Cortex of kidney (tissue), 1 donor: ENCODE measurements at places on chromosomes 2 and 18.

GRCh38 chr18:79779700-79780190 lies 18.0 kb upstream of the KCNG2 start:
- DNase-seq: no peak

GRCh38 chr2:121650315-121650930 lies 1.2 kb upstream of the CLASP1 start:
- DNase-seq: no peak

DNA sequence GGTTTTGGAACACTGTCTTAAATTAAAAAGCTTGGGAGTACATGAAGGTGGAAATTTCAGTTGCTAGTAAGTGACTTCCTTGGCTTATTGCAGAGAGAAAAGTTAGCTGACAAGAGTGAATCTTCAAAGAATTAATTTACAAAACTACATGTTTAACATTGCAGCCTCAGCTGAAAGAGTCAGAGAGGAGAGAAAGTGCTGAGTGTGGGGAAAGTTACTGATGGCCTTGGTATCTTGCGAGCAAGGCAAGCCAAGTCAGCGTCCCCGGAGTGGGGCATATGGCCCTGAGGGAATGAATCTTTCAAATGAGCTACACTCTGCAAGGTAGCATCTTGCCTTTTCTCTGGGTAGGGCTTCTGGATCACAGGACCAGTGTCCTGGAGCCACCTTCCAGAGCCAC lies 131.3 kb downstream of the LPIN1 start:
- DNase-seq: no peak

- DNase-seq: no peak
These were observed 968 bp upstream of the ASTL start for GRCh38 chr2:96139181-96139758.

DNA sequence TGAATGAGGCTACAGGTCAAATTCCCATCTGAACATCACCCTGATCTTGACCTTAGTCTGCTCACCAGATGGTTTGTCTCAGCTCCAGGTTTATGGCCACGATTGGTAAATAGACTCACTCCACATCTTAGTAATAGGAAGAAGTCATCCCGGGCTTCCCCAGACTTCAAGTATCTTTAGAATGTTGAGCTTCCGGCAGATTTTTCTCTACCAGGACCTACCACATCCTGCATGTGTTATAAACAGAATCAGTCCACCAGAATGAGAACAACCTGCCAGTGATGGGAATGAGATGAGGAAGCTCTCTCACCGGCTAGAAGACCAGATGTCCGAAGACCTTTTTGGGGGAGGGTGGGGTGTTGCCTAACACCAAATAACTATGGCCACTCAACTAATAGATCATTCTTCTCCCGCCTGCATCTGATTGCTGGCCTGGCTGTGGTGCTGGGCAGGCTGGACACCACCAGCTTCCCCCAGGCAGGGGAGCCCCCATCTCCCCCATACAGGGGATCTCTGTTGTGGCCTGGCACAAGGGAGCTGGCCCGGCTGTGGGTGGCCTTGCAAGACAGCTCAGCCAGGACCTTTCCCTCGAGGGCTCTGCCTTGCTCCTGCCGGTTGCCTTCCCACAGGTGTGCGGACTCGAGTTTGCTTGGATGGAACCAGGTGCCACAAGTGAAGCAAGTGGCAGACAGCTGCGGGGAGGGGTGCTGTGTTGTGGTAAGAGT lies 88.5 kb downstream of the SH3RF3 start:
- no peak for DNase-seq

- no peak for DNase-seq
These were observed 59.0 kb upstream of the KLHL14 start for GRCh38 chr18:32831781-32832180.

GRCh38 chr18:57581301-57581934 lies 5.1 kb downstream of the FECH start:
- DNase-seq: no peak

DNA sequence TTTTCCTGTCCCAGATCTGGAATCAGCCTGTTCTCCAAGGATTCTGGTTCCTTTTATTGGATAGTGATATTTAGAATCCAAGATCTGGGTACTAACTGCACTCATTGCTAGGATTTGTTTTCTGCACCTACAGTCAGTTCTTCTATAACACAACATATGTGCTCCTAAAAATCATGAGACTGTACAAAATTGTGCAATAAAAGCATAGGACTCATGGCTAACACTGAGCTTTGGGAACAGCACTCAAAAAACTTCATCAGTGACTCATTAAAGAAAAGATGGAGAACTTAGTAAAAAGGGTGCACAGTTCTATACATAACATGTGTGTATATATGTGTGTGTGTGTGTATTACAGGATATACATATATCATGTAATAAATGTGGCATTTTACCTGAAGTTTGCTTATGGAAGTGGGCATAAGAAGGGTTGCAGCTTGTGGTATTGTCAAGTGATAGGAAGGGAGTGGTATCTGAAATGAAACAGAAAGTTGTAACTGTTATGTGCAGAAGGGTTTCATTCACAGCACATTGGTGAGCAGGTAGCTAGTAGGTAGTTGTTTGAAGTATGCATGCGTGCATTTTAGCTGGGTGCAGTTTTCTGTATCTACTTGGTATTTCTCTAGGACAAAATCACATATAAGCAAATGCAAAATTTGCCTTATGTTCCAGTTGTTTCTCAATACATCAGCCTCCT lies 5.9 kb upstream of the SCYGR2 start:
- DNase-seq: no peak

GRCh38 chr2:32009516-32010256 lies 1.1 kb downstream of the MEMO1 start:
- DNase-seq: no peak

- DNase-seq: no peak
These were observed 6.8 kb upstream of the ARHGAP28 start for GRCh38 chr18:6722690-6723089.

GRCh38 chr2:74328074-74328473 lies 15.1 kb downstream of the SLC4A5 start:
- DNase-seq: no peak

DNA sequence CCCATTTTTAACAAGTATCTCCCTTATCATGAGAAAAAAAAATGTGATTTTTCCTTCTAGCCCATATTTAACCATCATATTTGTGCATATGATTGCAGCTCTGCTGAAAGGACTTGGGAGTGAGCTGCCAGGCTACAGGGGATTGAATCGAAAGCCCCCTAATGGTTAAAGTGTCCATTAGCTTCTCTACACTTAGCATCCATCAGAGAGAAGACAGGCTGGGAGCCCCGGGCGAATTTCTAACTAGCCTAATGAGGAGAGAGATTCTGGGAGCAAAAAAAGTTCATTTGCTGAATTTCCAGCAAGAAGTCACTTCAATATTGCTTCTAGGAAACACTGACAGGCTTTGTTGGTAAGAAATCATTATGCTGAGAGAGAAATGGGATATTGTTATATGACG lies 848.8 kb downstream of the TDRD15 start:
- DNase-seq: no peak

DNA sequence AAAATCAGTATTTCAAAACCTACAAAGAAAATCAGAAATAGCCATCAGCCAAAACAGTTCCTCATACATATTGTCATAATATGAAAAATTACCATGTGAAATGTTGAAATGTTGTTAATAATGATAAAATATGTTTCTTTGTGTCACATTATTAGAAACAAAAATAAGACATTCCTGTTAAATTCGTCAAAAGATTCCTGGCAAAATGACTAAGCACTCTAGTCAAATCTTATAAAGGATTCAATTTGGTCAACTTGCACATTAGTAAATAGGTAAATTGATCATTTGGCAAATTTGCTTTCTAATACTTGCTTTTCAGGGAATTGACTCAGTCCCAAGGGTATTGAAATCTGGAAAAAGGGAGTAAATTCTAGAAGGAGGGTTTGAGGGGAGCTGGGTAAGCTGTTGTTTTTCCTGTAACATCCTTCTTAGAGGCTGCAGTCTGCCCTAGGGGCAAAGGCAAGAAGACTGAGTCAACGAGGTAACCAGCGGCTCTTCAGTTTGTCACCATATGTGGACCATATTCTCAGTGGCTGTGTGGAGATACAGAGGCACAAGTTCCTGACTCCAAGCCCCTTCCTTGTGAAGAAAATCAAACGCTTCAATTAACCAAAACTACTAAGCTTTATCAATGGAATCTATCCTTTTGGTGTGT lies 482.3 kb downstream of the TNS1 start:
- no peak for DNase-seq

DNA sequence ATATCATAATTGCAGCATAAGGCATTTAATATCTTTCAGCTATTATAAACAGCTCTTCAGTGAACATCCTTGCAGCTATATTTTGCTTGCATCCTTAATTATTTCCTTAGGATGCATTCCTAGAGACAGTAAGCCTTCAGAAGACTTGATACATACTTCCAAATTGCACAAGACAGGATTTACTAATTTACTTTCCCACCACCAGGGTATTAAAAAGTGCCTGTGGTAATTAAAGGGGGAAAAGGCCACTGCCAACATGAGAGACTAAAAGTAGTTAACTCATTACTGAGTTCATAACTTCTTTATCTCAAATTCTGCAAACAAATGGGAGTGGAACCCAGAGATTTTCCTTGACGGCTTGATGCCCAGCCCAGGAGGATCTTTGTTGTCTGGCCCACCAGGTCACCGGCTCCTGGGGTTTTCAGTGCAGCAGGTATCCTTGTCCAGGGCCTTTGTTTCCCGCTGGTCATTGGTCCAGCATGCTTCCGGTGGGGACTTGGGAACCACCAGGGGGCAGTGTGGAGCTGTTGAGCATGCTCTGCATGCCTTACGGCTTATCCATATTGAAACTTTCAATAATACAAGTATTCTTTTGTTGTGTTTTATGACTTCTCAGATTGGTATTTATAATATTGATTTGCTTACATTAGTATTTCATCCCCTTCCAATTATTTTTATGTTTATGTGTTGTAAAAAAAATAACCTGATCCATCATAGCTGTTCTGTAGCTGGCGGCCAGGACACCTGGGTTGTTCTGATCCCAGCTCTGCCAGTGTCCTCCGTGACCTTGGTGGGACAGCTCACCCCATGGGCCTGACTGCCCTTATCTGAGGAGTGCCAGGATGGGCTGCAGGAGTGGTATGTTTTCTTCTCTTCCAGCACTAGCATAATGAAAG lies 61.4 kb downstream of the TGOLN2 start:
- DNase-seq: no peak

GRCh38 chr2:68386365-68386764 lies 21.3 kb downstream of the PLEK start:
- no peak for DNase-seq

GRCh38 chr2:95043300-95044093 lies 18.0 kb downstream of the MAL start:
- DNase-seq: no peak

DNA sequence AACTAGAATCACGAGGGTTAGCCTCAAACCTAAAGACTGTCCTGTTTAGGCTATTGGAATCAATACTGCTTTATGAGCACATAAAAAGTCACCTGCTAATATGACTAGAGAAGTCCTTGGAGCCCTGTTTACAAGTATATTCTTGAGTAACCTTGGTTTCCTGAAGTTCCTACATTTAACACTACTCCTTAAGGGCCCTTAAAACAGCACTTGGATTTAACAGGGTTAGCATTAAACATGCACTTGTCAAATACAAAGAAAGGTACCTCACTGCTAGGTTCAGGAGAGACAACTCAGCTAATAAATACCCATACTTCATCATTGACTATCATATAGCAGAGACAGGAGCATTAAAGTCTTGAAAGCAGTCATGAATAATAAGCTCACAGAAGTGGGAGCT lies 96.7 kb downstream of the SLC5A7 start:
- DNase-seq: no peak
